ENCODE measurements at places on chromosomes 1 and 21.

- no peak for DNase-seq
Measured at GRCh38 chr1:151823175-151823574, 8.4 kb downstream of the RORC start.

GRCh38 chr1:67347688-67348472 is 40.2 kb downstream of the IL12RB2 start:
- peak; percentile 80 for DNase-seq

DNA sequence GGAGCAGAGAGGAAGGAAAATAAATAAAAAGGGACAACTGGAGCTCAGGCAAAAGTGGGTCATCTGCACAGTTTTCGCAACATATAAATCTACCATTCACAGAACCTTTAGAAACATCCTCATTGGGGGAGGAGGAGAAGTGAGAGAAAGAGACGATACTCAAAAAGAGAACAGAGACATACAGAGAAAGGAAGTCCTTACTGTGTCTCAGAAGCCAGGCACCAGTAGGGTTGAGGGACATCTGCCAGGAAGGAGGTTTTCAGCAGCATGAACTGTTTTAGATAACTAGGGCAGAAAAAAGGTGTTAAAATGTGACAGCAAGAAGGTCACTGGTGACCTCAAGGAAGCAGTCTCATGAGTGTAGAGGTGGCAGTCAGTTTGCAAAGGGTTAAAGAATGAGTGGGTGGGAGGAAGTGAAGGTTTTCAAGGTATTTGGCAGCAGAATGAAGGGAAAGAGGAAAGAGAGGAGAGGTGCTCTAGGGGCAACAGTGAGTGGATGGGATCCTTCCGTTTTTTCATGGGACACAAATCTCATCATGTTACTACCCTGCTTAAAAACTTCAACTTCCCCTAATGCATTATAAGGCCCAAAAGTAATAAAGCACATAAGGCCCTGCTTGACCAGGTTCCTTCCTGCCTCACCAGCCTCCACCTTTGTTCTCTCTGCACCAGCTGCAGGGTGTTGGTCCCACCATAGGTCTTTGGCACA is 9.5 kb downstream of the JAK1 start:
- DNase-seq = peak; percentile 60

GRCh38 chr1:187006896-187007295 is 178.1 kb downstream of the PLA2G4A start:
- DNase-seq = no peak

- DNase-seq = peak; percentile 76
Measured at GRCh38 chr1:226110249-226111097, 48.0 kb downstream of the H3-3A start.

DNA sequence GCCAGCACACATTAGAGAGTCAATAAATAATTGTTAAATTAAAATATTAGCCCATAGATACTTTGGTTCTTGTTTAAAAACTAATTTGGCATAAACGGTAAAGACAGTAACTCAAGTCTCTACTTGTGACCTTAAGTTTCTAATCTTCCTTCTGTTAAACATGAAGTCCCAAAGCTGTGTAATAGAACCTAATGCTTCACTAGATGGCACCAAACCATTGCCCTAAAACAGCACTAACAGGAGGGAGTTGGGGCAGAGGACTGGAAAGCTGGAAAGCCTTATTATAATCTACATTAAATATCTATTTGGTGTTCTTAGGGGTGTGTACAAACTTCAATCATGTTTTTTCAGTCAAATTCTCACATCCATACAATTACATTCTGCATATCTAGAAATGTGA is 176.7 kb downstream of the OLFM3 start:
- peak; percentile 72 for DNase-seq

GRCh38 chr1:155976062-155976912 is 2.1 kb downstream of the ARHGEF2 start:
- peak; percentile 93 for DNase-seq

DNA sequence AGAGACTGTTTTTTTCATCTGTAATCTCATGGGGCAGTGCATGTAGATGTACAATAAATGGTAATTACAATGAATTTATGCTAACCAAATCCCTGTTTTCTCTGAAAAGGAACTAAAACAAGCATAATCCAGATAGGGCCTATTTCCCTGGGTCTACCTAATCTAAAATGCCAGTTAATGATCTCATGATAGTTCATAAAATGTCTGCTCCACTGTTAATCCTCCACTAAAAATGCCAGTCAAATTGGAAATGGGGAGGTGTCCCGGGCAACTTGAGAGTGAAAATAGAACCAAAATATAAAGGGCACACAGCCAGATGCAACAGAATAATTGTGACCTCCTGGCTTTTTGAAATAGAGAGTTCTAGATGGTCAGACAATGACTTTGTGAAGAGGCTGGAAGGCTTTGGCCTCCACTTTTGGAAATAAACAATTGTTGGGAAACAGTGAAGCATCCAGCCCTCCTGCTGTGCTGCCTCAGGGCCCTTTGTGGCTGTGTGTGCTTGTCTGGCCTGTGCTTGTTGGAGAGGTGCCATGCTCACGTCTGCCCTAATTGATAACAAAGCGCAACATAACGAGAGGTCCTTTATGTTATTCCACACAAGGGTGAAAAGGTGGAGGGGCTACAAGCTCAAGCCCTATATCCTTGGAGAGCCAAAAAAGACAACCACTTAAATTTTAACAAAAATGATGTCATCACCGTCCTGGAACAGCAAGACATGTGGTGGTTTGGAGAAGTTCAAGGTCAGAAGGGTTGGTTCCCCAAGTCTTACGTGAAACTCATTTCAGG is 97.7 kb downstream of the ATP5PO start:
- DNase-seq = peak; percentile 54

GRCh38 chr1:20074055-20074724 is 4.2 kb downstream of the PLA2G5 start:
- no peak for DNase-seq

- no peak for DNase-seq
Measured at GRCh38 chr1:9630331-9631111, 21.0 kb upstream of the PIK3CD start.

DNA sequence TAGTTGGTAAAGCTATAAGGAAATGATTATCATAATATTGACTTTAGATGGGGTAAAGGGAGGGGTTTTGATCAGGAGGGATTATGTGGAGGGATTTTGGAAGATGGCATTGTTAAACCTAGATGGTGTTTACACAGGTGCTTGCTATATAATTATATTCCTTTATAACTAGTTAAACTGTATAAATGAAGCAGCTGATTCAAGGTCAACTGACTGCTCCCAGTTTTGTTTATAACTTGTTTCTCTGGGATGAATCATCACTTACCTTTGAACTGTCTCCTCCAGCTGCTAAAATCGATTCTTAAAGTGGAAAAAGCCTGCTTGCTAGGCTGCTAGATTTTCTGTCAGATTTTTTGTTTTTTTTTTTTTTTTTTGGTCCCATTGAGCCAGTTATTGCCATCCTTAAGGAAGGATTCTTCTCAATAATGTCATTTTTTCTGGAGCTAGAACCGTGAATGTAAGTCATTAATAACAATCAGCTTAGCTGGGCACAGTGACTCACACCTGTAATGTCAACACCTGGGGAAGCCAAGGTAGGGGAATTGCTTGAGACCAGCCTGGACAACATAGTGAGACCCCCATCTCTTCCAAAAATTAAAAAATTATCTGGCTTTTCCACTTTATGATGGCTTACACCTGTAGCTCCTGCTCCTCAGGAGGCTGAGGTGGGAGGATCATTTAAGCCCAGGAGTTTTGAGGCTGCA is 153.2 kb downstream of the PIK3R3 start:
- DNase-seq = no peak

DNA sequence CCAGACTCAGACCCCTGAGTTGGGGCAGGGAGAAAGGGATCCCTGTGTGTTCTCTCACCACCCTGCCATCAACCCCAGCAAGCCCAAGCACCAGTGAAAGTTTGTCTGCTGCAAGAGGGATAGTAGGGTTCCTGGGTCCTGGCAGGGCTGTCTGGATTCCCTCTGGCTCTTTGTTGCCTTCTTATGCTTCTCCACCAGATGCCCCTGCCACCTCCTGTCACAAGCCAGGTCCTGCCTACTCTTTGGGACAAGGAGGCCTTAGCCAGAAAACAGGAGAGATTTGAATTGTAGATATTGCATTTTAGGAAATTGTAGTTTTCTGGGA is 21.7 kb downstream of the UBE2T start:
- DNase-seq = no peak

- DNase-seq = no peak
Measured at GRCh38 chr1:64179588-64179987, 23.8 kb upstream of the UBE2U start.

- DNase-seq = peak; percentile 63
Measured at GRCh38 chr1:111570781-111571181, 48.8 kb upstream of the RAP1A start.

- no peak for DNase-seq
Measured at GRCh38 chr1:56287721-56288120, 291.6 kb downstream of the PLPP3 start.

DNA sequence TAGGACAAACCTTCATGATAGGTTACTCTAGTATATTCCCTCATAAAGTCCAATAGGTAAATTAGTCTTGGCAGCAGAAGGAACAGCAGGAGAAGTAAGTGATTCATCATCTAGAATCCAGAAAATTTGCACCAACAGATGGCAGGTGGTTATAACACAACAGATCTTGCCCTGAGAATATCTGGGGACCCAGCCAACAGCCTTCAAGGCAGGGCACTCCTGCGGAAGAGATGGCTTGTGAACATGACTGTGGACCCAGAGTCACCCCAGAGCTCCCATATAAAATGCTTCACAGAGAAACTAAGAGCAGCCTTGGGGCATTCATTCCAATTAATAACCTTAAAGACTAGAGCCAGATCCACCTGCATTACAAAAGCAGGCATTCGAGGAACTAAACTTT is 7.9 kb upstream of the PLA2G2C start:
- DNase-seq = no peak

DNA sequence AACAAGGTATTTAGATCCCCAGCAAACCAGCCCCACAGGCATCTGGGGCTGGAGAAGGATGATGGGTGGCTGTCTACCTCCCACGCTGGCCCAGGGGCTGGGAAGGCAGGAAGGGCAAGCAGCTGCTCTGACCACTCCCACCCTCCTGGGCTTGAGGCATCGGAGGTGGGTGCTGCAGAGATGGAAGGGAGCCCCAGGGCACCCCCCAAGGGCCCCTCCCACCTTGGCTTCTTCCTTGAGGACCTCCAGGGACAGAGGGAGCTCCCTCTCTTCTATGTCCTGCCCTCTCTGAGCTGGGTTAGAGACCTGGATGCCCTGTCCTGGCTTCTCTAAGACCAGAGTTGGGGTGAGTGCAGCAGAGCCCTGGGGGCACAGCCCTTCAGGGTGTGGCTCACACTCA is 3.1 kb downstream of the CD52 start:
- DNase-seq = no peak

GRCh38 chr1:167996266-167996665 is 59.4 kb upstream of the MPC2 start:
- no peak for DNase-seq

GRCh38 chr1:201229771-201230635 is 39.4 kb downstream of the IGFN1 start:
- DNase-seq = peak; percentile 68

DNA sequence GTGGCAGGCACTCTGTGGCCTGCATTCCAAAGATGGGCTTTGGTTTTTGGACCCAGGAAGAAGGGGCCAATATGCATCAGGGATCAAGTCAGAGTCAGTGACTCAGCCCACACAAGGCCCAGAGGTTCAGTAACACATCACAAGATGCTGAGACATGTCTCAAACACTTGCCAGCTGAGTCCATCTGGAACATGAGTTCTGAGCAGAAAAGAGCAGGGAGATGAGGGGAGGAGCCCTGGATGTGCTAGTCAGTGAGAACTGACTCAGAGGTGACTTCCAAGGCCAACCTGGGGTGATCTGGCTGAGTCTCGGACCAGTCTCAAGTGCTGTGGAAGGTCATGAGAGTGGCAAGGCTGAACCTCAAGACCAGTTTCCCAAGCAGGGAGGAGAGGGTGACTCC is 150.1 kb downstream of the CDC7 start:
- DNase-seq = no peak

GRCh38 chr1:44078104-44078503 is 40.5 kb upstream of the KLF17 start:
- no peak for DNase-seq

DNA sequence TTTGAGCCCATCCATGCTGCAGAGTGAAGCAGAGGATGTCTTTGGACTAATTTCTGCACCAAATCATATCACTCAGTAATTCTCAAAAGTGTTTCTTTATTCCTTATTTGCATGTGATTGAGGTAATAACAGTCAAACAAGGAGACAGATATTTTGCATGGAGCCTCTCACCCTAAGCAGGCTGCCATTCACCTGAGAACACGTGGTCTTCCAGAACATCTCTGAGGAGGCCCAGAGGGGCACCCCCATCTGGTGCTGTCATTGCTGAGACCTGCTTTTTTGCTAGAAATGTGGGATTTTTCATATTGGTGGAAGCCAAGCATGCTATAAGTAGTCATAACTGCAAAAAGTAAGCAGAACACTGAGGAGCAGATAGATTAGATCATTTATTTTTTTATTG is 7.7 kb downstream of the SLC37A1 start:
- DNase-seq = no peak

- no peak for DNase-seq
Measured at GRCh38 chr1:5793516-5793915, 198.7 kb downstream of the NPHP4 start.

- DNase-seq = no peak
Measured at GRCh38 chr1:163820766-163821165, 499.0 kb downstream of the NUF2 start.

DNA sequence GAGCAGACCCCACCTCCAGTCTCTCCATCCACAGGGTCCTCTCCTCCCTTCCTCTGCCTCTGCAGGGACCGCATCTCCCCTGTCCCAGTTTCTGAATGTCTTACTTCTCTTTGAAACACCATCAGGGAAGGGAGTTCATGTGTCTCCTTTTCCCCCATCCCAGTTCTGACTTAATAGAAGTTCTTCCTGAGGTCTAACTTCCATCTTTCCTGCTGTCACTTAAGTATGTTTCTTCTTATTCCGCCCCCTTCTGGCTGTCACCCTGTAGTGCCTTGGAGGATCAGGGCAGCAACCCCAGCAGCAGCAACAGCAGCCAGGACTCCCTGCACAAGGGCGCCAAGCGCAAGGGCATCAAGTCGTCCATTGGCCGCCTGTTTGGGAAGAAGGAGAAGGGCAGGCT is 29.3 kb downstream of the MYOG start:
- peak; percentile 13 for DNase-seq

DNA sequence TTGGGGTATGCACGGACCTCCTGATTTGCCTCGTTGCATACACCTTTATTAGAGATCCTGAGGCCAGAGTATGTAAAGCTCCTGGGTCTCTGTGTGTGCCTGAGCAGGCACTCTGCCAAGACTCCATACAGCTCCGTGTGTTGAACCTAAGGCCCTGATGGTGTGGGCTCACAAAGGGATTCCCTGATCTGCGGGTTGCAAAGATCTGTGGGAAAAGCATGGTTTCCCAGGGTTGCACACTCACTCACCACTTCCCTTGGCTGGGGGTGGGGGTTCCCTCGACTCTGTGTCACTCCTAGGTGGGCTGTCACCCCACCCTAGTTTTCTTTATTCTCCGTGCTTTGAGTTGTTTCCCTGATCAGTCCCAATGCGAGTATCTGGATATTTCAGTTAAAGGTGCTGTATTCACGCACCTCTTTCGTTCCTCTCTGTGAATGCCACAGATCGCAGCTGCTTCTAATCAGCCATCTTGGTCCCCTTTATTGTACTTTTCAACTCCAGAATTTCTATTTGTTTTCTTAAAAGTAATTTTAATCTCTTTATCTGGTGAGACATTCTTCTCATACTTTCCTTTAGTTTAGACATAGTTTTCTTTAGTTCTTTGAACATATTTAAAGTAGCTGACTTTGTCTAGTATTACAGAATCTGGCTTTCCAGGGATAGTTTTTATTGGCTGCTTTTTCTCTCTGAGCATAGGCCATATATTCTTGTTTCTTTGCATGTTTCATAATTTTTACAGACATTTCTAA is 39.0 kb upstream of the F3 start:
- DNase-seq = no peak
